CD4-positive, alpha-beta T cell treated with Interleukin-4 for 1 hour (primary cell): ENCODE measurements at places on chromosomes 12 and 14.
A peak's percentile ranks its signal among the peaks of the same experiment; 100 is the strongest.

DNA sequence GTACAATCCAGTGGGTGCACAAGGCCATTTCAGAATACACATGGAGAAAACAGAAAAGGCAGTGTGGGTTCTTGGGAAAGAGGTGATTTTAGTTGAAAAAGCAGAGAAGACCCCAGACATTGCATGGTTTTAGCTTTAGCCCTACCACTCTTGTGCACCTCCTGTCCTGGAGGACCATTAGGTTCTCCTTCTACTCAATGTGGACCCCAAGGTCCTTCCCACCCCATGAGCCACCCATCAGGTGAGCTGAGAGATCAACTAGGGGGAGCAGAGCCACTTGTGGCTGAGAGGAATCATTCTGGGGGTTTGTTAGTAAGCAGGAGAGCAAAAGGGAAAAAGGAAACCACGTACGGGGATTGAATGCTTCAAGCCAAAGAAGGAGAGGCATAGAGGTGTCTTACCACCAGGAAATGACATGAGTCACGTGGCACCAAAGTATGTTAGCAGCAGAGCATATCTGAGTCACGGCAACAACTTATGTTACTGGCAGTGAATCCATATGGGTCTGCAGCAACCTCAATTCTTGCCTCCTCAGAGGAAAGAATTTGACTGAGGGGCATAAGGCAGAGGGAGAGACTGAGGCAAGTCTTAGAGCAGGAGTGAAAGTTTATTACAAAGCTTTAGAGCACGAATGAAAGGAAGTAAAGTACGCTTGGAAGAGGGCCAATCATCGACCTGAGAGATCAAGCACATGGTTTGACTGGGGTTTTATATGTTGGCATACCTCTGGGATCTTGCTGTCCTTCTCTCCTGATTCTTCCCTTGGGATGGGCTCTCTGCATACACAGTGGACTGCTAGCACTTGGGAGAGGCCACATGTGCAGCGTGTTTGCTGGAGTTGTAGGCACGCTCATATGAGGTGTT, 73.9 kb downstream of the HSD17B6 start:
- peak; percentile 17 for DNase-seq

GRCh38 chr12:132660996-132661395, 26.1 kb downstream of the POLE start:
- no peak for DNase-seq

DNA sequence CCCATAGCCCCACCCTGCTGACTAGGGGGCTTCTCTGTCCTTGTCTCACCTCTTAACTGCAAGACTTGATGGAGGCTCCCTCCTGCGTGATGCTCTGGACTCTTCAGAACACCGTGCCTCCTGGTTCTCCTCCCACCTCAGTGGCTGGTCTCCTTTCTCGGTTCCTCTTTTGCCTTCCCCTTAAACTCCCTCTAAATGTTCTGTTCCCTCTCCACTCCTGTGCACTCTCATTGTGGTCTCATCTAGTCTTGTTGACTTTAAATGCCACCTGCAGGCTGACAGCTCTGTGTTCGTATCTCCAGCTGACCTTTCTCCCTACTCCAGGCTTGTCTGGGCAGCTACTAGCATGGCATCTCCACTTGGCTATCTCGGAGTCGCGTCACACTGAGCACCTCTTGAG, 28.3 kb downstream of the DYNC1H1 start:
- peak; percentile 53 for DNase-seq

DNA sequence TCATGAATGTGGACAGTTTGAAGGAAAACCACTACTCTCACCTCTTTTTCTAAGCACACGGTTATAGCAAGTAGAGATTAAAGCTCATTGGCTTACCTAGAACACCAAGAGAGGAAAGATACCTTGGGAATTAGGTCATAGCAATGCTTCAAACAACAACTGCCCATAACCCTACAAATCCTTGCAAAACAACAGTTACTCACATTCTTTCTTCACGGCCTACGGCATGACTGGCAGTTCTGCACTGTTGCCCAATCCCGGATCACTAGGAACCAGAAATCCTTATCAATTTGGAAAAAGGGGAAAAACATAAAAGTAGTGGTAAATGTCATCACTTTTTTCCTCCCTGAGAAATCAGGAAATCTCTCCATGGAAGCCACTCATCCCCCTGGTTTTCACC, 9.6 kb upstream of the ISM2 start:
- DNase-seq = no peak

- no peak for DNase-seq
Measured at GRCh38 chr12:80154261-80154660, 54.9 kb downstream of the OTOGL start.

- DNase-seq = no peak
Measured at GRCh38 chr14:71139294-71139946, 232.2 kb downstream of the PCNX1 start.

DNA sequence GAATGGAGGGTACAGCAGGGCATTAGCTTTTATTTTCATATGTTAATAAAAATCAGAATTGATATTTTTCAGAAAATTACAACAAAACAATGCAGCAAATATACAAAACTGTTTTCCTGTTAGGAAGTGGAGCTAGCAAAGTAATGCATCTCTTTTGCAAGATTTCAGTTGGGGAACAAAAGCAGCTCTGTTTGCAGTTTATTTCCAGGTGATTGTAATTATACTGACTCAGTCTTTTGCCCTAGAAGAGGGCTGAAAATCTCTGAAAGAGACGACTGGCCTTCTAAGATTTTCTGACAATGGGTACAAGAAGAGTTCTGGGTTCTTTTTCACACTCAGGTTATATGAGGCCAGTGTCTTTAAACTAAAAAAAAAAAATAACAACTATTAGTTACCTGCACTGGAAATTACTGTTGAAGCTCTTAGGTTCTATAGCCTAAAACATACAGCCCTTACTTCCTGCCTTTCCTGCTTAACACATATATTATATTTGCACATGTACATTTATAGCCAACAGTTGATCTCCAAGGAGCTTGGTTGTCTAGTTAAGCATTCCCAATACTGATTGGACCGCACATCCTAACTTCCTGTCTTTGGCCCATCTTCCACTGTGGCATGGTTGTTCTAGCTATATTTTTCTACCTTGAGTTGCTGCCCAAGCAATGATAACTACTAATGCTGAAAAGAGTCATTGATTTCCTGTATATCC, 199.1 kb upstream of the KRR1 start:
- DNase-seq = no peak

DNA sequence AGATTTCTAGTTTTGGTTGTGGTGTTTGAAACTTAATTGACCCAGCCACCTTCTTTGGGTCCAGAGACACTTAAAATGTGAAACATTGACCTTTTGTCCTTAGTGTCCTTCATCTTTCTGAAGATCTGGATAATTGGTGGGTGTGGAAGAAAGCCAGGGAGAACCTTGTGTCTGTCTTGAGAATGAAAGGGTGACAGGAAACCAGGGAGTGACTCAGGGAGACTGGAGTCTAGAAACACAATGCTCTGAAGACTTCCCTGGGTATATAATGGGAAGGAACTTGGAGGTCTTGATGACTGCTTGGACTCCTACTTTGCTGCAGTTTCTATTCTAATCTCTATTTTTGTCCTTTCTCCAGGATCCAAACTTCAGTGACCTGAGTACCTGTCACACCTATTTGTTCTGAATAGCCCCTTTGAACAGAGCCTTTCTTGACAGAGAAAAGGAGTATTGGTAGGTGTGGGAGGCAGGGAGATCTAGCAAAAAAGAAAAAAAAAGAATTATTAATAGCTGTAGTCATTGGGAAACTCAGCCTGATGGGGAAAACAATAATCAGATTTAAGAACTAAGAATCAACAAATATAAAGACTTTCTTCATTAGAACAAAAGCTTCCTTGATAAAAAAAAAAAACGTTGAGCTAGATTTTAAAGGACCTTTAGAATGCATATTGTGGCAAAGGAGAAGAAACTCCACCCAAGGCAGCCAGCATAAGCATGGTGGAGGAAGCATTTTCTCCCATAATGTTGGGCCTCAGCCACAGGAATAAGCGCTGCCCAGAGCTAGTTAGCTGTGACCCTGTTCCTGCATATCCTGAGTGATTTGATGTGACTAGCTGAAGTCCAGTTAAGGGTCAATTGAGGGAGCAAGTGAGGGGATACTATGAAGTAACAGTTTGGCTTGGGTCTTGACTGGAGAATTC, 77.9 kb upstream of the HOXC13 start:
- no peak for DNase-seq

DNA sequence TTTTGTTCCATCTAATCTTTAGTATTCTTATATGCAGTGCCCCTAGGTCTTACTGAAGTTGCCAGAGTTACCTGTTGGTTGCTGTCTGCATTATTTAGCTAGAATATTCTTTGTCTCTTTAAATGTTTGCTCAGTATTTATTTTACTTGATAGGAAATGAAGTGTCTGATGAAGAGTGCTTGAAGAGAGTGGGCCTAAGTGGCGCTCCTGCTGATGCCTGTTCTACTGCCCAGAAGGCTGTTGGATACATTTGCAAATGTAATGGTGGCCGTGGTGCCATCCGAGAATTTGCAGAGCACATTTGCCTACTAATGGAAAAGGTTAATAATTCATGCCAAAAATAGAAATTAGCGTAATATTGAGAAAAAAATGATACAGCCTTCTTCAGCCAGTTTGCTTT, 18.9 kb downstream of the CMAS start:
- DNase-seq = no peak

DNA sequence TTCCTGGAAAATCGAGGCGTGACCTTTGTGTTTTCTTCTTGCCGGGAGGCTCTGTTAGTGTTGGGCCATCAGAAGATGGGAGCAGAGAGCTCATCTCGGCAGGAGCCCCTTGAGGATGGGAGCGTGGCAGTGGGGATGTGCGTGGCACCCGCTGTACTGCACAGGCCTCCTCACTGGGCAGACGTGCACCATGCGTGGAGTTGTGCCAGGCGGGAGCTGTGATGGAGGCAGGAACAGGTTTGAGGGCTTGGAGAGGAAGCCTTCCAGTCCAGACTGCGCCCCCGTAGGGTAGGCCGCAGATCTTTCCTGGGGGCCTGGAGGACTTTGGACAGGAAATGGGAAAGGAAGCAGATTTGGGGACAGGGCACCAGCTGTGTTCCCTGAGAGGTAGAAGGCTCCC, 197.5 kb downstream of the TSPAN9 start:
- no peak for DNase-seq

GRCh38 chr14:36981832-36982529, 190.4 kb downstream of the SLC25A21 start:
- DNase-seq = no peak

DNA sequence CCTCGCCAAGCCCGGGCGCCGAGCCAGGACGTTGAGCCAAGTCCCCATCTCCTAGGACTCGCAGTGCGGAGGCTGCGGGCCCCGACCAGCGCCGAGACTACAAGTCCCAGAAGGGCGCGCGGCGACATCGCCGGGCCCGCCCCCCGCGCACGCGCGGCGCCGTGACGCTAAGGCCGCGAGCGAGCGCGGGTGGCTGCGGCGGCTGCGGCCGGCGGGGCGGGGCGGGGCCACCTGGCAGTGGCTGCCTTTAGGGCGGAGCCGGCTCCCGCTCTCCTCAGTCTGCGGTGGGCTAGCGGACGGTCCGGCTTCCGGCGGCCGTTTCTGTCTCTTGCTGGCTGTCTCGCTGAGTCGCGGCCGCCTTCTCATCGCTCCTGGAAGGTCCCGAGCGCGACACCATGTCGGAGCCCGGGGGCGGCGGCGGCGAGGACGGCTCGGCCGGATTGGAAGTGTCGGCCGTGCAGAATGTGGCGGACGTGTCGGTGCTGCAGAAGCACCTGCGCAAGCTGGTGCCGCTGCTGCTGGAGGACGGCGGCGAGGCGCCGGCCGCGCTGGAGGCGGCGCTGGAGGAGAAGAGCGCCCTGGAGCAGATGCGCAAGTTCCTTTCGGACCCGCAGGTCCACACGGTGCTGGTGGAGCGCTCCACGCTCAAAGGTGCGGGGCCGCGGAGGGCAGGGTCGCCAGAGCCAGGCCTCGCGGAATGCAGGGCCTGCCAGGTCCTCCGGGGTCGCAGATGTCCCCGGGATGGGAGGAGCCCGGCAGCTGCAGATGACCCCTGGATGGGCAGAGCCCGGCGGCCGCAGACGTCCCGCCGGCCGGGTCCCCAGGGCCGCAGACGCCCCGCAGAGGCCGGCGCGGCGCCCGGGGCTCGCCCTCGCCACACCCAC, at the start of gene DYNC1H1:
DYNC1H1 (plus strand) TSS at position 277 of the 884 bp plus-strand sequence; CDS start at position 396, 119 bp downstream.
- DNase-seq = peak; percentile 89

- DNase-seq = no peak
Measured at GRCh38 chr14:90556012-90556477, 159.2 kb downstream of the CALM1 start.

GRCh38 chr12:107859367-107859766, 84.9 kb downstream of the ASCL4 start:
- DNase-seq = no peak

GRCh38 chr14:94043756-94044475, 17.8 kb downstream of the OTUB2 start:
- no peak for DNase-seq

GRCh38 chr12:76919383-76920171, 40.8 kb upstream of the CSRP2 start:
- DNase-seq = no peak

GRCh38 chr12:15693228-15693911, 95.8 kb downstream of the EPS8 start:
- DNase-seq = no peak

DNA sequence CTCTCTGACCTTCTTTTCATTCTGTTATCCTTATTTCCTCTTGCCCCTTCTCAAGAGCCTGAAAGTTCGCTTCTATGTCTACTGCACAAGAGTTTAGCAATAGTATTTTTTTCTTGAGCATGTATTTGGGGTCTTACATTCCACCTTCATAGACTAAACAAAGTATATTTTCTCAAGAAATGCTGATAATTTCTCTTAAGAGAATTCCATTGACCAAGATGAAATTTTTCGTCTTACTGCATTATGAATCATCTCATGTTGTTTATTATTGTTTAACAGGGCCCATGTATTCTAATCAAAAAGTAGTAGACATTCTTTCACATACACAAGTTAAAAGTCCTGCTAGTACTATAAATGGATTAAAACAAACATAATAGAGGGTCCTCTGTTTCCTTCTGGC, 219.3 kb downstream of the C12orf50 start:
- DNase-seq = no peak

DNA sequence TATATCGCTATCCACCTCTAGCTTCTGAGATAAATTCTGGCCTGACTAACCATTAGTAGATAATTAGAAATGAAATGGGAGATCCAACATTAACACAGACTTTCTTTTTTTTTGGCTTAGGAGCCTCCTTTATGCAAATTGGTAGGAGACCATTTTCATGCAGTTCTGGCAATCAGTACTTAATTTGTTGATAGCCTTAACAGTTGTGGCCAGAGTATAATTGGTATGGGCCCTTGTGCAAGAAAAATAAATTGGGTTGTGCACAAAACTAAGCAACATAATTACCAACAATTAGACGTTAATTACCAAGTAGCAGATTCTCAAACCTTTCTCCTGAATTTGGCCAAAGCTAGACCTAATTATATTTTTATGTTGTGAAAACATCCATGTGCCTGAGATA, 111.0 kb downstream of the MGAT4C start:
- DNase-seq = no peak

DNA sequence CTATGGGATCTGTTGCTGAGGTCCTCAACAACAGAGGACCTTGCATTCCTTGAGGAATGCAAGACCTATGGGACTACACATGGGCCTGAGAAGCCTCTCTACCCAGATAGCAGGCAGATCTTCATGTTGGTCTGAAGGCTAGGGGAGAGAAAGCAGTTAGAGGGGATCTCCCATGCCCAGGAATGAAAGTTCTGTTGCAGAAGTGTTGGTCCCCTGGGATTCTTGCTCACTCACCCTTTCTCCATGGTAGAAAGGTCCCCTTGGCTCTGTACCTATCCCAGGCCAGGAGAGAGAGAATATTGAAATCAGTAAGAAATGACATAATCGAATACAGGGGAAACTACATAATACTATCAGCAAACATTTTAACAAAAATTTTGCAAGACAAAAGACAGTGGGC, 16.5 kb upstream of the KLRC1 start:
- DNase-seq = no peak
